ENCODE measurements at places on chromosomes 2 and 18. TPM values are rescaled to one million over a fixed set of nuclear protein-coding genes. Genes with fewer than 3 reads are reported as not detected.

- H3K36me3 ChIP-seq = no peaks in the 10 kb centered on the region
- H3K4me3 ChIP-seq = no peak overlapping the region
- H3K27me3 ChIP-seq = no peaks in the 10 kb centered on the region
- H3K27ac ChIP-seq = no peak overlapping the region
These were observed 57.8 kb downstream of the TGOLN2 start for GRCh38 chr2:85269959-85270358.

DNA sequence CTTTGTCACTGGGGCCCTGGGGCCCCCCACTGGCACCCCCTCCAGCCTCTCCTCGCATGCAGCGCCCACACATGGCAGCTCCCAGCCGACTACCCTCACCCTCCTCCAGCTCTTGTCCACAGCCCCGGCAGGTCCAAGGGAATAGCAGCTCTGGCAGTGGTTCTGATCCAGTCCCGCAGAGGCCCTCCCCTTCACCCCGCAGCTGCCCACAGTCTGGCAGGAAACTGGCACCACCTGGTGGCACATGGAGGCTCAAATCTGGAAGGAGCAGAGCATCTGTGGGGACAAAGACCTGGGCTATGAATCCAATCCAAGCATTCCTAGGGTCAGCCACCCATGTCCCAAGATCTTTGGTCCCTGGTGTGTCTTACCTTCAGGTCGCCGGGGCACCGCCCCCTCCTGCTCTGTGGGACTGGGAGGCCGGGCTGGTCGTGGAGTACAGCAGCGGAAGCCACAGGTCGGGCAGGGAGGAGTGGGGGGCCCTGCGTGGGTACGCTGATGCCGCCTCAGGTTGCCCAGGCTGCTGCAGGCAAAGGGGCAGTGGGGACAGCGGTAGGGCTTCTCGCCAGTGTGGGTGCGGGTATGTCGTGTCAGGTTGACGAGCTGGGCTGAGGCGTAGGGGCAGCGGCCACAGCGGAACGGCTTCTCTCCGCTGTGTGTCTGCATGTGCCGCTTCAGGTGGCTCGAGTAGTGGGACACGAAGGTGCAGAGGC lies 2.3 kb downstream of the ZNF513 start:
- H3K36me3 ChIP-seq = peaks cover 35% of the 10 kb centered on the region
- H3K4me3 ChIP-seq = no peak overlapping the region
- H3K27me3 ChIP-seq = no peaks in the 10 kb centered on the region
- H3K4me1 ChIP-seq = peaks cover 9% of the 10 kb centered on the region
- no peak overlapping the region for H3K27ac ChIP-seq

The ZNF804A gene
- not detected for total RNA-seq

The INHA gene
- total RNA-seq = 0.21 TPM

The VIL1 gene
- not detected for total RNA-seq

The IL36B gene
- not detected for total RNA-seq

The DES gene
- 1.5 TPM for total RNA-seq
